ENCODE measurements at places on chromosomes 12 and 14. TPM values are rescaled to one million over a fixed set of nuclear protein-coding genes. Genes with fewer than 3 reads are reported as not detected.
A peak's percentile ranks its signal among the peaks of the same experiment; 100 is the strongest.

ACOT6 gene
- total RNA-seq, result not detected

DNA sequence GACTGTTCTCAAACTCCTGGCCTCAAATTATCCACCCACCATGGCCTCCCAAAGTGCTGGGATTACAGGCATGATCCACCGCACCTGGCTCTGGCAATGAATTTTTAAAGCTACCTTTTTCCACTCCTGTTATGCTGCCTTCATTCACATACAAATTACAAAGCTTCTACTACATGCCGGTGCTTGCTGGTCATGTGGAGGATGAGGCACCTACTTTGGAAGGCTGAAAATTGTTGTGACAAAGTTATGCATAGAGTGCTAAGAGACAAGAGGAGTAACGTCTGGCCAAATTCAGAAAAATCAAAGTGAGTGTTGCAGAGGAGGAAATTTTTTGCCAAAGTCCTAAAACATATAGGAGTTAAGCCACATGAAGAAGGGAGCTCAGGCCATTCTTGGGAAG is 191.7 kb upstream of the PPFIA2 start:
- no peak for DNase-seq

CCT2 gene
- total RNA-seq, result 224 TPM

- DNase-seq, result no peak
Measured at GRCh38 chr12:83244001-83244400, 557.3 kb downstream of the TMTC2 start.

GRCh38 chr14:74472601-74473000 is 20.5 kb downstream of the NPC2 start:
- no peak for DNase-seq

- peak; percentile 42 for DNase-seq
Measured at GRCh38 chr12:32134101-32134888, 27.6 kb downstream of the BICD1 start.

GRCh38 chr12:110109037-110109836 is 14.9 kb upstream of the IFT81 start:
- peak; percentile 57 for DNase-seq

RNASE9 gene
- total RNA-seq, result not detected

DNA sequence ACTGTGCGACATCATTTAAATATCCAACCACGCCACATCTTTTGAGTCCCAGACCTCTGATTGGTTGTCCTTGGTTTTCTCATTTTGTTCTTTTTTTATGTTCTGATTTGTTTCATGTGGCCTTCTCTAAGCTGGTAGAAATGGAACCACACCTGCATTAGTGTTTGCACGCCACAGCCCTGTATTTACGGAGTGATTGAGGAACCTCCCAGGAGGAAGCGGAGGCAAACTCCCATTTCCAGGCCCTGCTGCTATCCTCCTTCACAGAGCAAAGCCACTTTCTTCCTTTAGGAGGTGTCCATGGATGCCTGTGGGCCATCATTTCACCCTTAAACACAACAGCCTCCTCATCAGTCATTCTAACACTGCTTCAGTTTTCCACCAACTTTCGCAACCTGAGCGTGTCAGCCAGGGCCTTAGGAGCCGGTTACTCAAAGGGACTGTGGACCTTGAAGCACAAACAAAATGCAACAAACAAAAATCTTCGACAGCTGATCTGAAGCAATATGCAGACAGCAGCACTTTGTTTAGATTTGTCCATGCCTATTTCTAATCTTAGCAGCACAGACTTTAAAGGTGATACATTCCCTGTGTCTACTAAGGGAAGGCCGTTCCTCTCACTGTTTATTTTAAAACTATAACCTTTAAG is 1258.1 kb upstream of the TMEM132C start:
- no peak for DNase-seq

NINJ2 gene
- not detected for total RNA-seq

DNA sequence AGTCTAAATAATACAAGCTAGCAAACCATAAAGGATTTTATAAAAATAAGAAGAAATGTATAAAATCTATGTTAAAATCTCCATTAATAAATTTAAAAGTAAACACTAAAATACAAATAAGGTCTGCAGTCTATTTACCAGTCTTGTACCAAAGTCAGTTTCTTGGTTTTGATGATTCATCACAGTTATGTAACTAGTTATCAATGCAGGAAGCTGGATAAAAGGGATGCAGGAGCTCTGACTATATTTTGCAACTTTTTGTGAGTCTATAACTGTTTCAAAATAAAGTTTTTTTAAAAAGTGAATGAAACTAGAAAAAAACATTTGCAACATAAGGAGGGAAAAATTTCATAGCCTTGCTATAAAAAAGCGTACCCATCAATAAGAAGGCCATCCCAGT is 151.5 kb downstream of the DERA start:
- DNase-seq, result no peak

DNA sequence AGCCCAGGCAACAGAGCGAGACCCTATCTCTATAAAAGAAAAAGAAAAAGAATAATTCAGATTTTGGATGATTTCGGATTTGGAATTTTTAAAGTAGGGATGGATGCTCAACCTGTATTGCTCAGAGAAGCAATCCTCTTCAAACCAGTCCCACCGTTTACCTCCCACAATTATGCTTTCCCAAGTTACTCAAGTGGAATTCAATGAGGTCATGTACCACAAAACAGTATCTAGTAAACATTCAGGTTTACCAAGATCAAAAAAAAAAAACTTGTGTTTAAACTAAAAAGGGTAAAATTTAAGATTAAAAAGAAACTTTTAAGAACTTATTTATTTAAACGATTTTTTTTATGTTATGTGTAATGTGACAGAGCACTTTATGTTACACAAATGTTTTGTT is 2.5 kb downstream of the KDM5A start:
- DNase-seq, result no peak

SPIC gene
- total RNA-seq, result not detected

DNA sequence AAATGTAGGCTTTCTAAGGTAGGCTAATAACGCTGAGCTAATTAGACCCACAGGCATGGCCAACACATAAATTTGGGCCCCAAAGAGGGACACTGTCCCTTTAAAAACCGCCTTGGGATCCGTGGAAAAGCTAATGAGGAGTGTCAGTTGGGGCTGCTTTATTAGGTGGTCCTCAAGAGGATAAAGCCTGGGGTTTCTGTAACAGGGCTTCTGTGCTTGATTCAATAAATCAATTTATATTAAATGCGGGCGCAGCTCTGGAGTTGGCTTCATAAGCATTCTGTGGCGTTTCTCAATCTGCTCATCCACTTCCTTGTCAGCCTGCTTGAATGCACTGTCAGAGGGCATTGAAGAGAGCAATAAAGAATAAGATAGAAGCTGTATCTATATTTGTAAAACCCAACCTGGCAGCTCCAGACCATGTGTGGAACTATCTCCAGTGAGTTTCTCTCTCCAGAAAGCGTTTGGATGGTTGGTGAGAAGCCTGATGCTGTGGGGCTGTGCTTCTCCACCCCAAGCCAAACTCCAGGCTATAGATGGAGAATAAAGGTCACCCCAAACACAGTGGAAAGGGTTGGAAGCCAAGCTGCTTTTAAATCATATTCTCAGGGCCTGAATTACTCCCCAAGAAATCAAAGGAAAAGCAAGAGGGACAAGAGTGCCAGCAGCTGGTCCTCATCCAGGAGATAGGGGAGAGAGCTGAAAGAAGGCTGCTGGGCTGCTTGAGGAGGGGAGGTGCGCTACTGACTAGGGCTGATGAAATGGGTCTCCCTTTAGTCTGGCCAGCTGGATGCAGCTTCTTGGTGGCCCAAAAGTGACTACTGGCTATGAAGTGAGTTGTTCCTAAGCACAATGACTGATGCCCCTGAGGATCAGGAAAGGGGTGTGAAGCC is 222.0 kb downstream of the PPM1H start:
- DNase-seq, result no peak

DNA sequence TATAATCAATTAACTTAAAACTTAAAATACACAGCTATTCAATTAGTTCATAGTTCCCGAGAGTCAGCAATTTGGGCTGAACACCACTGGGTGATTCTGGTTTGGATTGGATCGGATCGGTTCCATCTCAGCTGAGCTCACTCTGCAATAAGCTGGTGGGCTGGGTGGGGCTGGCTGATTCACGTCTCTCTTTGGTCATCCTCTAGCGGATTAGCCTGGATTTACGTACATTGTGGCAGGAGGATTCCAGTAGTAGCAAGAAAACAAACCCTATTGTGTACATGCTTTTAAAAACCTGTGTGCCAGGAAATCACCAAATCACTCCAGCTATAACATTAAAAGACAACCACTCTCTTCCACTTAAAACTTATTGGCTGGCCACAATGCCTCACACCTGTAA is 3.2 kb upstream of the CLEC4C start:
- no peak for DNase-seq

- DNase-seq, result no peak
Measured at GRCh38 chr14:77641534-77642341, 25.3 kb upstream of the SPTLC2 start.

DNA sequence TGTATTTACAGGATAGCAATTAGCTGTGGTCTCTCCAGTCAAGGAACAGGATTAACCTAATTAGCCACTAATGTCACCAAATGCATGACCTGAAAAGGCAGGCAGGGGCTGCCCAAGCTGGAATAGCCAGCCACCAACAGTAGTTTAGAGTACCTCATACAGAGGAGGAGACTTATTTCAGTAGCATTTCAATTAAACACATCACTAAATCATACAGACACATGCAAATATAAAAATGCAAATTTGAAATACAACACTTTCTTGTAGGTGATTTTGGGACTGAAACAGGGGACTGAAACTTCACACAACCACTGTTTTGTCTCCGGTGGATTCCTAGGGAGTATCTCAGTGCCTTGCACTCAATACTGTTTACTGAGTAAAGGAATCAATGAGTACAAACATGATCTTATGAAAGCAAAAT is 636 bp upstream of the IFNG-AS1 start:
- DNase-seq, result no peak

DNA sequence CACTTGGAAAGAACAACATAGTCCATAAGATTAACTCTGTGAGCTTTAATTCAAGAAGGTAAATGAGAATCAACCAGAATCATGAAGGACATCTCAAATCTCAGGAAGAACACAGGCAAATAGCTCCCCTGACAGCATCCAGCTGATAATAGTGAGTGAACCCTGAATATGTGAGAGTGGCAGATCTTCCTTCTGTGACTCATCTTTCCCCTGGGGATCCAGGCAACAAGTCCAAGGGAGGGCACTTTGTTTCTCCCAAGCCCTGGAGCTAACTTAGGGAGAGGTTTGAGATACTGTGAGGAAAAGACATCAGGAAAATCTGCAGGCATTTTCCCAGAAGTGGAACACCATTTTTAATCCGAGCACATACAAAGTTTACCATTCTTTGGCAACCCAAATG is 763.9 kb upstream of the MGAT4C start:
- DNase-seq, result no peak

DNA sequence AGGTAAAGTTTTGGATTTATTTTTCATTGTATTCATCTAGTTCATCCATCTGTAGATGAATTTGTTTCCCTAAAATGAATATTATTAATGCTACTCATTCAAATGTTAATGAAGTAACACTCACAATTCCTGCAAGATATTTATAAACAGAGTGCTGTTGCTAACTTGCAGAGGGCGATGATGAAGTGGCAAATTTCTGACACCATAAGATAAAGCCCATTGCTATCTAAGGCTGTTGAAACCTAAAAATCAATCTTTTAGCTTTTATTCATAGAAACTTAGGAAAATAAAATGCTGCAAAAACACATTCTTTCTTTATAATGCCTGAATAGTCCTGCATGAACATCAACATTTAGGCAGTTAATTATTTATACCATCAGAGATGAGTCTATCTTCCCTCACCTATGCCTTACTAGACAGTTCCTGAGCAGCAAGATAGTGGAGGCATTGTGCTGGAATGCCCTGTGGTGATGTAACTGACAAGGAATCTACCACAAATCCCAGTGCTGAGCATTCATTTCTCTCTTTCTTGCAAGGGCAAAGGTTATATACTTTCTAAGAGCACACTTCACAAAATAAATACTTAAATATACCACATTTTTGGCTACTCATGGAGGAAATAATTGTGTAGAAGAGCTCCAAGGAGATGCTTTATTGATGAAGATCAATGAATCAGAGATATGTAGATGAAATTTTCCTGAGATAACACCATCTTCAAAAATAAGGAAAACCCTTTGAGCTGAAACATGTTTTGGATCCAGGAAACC is 57.6 kb downstream of the LMNTD1 start:
- DNase-seq, result peak; percentile 91

DNA sequence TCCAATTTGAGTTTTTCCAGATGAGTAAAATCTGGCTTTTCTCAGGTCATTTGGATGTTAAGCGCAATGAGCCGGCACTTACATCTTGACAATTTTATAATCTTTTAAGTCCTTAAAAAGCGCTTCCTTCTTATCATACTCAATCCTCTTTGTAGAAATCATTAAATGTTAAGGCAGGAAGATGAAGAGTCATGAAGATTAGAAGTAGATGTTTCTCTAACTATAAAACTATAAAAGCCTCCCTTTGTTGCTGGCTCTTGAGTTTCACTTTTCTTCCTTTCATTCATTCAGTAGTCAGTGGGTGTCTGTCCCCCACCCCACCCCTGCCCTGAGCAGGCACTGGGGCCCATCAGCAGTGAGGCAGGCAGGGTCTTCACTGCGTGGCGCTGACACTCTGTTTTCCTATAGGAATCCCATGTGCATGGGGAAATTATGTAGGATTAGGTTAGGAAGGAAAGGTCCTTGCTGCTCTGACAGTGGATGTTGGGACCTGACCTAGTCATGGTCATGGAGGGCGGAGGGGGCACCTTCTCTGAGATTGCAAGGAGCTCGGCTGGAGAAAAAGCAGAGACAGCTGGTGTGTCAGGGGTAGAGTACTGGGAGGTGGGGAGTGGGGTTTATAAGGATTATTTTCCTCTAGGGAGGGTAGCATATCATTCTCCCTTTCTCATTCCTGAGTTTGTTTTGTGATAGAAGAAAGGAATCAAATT is 65.8 kb downstream of the CCDC92 start:
- no peak for DNase-seq

MYBPC1 gene
- total RNA-seq, result not detected

TRMT61A gene
- 17.1 TPM for total RNA-seq

- no peak for DNase-seq
Measured at GRCh38 chr12:49377386-49377785, 10.1 kb downstream of the SPATS2 start.

GRCh38 chr14:70811050-70811449 is 1.7 kb upstream of the MAP3K9 start:
- DNase-seq, result no peak

DNA sequence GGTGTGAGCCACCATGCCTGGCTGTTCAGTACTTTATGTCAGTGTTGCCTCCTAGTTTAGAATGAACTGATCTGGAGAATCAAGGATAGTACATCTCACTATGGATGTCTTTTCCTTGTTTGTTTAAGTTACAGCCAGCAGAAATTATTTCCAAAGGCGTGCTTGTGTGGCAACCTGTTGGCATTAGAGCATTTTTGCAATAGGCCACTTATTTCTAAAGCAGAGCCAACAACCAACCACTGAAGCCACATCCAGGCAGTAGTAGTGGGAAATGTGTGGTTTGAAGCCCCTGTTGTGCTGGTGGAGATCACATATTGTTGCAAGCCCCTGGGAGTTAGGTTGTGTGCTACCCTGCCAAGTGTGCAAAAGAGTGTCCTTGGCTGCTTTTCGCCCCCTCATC is 3.7 kb downstream of the ANO6 start:
- no peak for DNase-seq

GRCh38 chr14:21191261-21191808 is 35.5 kb upstream of the OR5AU1 start:
- no peak for DNase-seq

All from kidney epithelial cell (primary cell).